Endothelial cell of umbilical vein (primary cell): ENCODE measurements at places on chromosomes 11 and 22. TPM values are rescaled to one million over a fixed set of nuclear protein-coding genes. Genes with fewer than 3 reads are reported as not detected.

The OR5AK2 gene
- total RNA-seq = not detected in 2 replicates

The ACER3 gene
- total RNA-seq = 22.4 and 31.6 TPM in 2 replicates

The INSC gene
- not detected in 2 replicates for total RNA-seq

The BEST1 gene
- total RNA-seq = 0.21 TPM in 1 of 2 replicates, not detected in the other

The LBHD1 gene
- total RNA-seq = 7.5 and 10.5 TPM in 2 replicates

The OR2AG2 gene
- total RNA-seq = 0.33 and 0.46 TPM in 2 replicates

The MUC6 gene
- total RNA-seq = not detected in 2 replicates

The FAM111B gene
- total RNA-seq = 17.4 and 21.9 TPM in 2 replicates

The MAPK8IP2 gene
- total RNA-seq = 0.31 and 0.37 TPM in 2 replicates

The SYT12 gene
- not detected in 2 replicates for total RNA-seq

The GUCY1A2 gene
- 0.02 and 0.12 TPM in 2 replicates for total RNA-seq

The HOATZ gene
- not detected in 2 replicates for total RNA-seq

The FAT3 gene
- 0.05 and 1.4 TPM in 2 replicates for total RNA-seq

The ANO9 gene
- total RNA-seq = 0.12 TPM in 1 of 2 replicates, not detected in the other

The MS4A18 gene
- not detected in 2 replicates for total RNA-seq

The PHOX2A gene
- total RNA-seq = not detected in 2 replicates

The C11orf97 gene
- not detected in 2 replicates for total RNA-seq

The SCN3B gene
- total RNA-seq = 1.4 and 1.5 TPM in 2 replicates
